GM10248 (cell line): ENCODE measurements at places on chromosomes 4 and X.
A peak's percentile ranks its signal among the peaks of the same experiment; 100 is the strongest.

DNA sequence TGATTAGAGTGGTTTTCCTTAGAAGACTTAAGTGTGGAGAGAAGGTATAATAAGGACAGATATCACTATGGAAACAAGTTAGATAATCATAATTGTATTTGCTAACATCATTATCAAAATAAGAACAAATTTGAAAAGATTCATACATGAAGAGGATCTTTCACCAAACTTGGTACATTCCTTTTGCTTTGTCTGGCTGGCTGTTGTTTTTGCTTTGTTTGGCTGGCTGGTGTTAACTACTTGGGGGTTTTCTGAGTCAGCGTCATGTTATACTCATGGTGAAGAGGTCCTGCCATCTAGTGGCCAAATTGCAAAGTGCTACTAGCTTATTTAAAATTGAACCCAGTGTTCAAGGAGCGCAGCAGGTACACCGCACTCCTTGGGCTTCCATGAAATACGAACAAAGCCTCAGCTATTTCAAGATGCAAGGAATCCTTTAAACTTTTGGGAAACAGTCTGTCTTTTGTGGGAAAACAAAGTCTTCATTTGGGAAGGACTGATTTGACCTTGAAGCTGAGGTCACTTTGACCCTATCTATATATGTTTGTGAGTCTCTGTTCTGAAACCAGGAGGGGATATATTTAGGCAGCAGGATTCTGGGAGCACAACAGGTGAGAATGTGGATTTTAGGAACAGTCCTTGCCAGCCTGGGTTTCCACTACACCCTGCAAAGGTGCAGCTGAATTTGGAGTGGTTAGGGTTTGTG, 129.7 kb downstream of the PLS3 start:
- DNase-seq, result peak; percentile 59

DNA sequence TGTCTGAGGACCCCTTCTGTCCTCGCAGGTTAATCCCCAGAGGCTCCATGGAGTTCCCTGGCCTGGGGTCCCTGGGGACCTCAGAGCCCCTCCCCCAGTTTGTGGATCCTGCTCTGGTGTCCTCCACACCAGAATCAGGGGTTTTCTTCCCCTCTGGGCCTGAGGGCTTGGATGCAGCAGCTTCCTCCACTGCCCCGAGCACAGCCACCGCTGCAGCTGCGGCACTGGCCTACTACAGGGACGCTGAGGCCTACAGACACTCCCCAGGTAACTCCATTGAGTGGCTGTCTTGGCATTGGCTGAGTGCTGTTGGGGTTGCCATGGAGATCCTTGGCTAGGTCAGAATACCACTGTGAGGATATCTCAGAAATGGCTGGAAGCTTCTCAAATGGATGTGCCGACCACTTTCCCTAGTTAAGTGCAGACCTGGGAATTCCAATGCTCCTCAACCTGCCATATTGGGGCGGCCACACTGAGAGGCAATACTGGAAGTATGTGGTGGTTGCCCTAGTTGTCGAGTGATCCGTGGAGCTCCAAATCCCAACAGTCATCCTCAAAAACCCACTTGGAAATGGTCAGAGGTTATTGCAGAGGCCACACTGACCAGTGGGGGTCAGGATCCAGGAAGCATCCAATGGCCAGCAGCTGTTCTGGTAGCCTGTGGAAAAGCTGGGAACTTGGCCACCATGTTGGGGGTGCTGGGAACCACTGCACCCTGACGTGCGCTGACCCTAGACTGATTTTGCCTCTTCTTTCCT, 4.9 kb downstream of the GATA1 start:
- no peak for DNase-seq

- DNase-seq, result no peak
Measured at GRCh38 chrX:8846266-8846665, 45.1 kb upstream of the FAM9A start.

DNA sequence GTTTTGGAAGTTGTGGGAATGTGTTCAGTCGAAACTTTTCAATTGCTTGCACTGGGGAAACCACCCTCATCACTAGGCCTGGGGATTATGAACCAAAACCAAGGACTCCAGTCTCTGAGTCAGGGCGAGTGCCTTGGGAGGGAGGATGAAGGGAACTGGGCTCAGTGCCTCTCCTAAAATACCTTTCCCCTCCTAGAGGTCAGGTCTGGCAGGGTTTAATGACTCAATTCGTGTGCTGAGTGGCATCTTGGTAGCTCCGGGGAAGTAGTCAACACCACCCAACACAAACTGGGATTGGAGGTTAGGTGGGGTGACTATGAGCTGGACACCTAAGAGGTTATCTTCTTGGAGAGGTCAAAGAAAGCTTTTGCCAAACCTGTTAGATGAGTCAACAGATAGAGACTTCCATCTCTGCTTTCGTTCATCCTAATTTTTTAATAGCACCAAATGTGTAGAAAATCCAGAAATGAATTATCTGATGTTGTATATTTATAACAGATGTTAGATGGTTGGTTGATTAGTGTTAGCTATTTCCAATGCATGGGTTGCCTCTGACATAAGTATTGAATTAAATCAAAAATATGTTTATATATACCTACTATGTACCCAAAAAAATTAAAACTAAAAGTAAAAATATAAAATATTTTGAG, 202.8 kb downstream of the SHROOM3 start:
- no peak for DNase-seq

DNA sequence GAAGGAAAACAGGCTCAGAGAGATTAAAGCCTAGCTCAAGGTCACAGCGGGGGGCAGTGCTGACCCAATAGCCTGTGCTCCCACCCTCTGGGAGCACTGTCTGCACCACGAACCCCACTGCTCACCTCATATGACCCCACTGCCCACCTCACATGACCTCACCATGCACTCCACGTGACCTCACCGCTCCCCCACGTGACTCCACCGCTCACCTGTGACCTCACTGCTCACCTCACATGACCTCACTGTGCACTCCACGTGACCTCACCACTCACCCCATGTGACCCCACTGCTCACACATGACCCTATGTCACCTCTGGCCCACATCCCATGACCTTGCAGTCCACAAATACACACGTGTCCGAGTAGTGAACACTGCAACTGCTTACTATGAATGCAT, 55.4 kb downstream of the ACOX3 start:
- DNase-seq, result no peak

GRCh38 chr4:39543034-39543433, 15.8 kb upstream of the UGDH start:
- DNase-seq, result no peak

- no peak for DNase-seq
Measured at GRCh38 chrX:153517946-153518834, 748 bp downstream of the ATP2B3 start.

DNA sequence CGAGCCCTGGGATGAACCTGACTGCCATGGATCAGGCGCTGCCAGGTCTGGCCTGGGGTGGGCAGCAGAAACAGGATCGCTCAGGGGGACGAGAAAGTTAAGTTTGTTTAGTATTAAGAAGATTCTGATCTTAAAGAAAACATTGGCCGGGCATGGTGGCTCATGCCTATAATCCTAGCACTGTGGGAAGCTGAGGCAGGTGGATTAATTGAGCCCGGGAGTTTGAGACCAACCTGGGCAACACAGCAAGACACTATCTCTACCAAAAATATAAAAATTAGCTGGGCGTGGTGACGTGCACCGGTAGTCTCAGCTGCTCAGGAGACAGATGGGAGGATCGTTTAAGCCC, 696 bp upstream of the FLNA start:
- DNase-seq, result no peak

DNA sequence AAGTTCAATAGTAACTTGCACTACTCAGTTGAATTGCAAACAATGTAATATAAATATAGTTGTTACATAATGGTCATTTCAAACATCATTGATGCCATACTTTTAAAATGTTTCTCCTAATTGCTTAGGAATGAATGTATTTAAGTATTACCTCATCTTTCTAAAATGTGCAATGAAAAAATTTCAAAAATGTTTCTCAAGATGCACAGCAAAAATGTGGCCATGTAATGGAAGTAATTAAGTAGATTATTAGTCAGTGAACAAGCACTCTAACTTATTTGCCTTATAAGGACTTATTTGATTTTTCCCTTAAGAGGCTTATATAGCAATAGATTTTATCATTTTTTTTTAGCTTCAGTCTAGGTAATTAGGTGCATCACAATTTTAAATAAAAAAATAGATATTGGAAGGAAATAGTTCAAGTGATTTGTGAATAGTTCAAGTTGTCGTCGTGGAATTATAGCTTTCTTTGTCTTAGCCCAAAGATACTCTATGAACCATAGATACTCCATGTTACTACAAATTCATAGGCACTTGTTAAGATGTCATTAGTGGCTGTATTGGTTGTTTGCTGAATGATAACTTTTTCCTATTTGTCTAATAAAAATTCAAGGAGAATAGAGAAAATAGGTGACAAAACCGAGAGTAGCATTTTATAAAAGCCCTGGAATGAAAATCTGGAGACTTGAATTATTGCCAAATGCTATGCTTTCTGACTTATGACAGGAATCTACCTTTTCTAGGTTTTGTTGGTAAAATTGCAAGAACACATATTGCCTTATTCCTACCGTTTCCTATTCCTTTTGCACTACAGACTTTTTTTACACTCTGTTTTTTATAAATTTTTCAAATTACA, 118.5 kb downstream of the TLL1 start:
- no peak for DNase-seq

GRCh38 chr4:77044461-77045150, 31.2 kb downstream of the CCNI start:
- DNase-seq, result peak; percentile 24

- no peak for DNase-seq
Measured at GRCh38 chrX:134797390-134797700, 139.1 kb upstream of the PLAC1 start.

GRCh38 chr4:57110640-57111511, 691 bp upstream of the IGFBP7 start:
- DNase-seq, result peak; percentile 23

GRCh38 chrX:20118065-20118824, 1.5 kb upstream of the MAP7D2 start:
- DNase-seq, result no peak

DNA sequence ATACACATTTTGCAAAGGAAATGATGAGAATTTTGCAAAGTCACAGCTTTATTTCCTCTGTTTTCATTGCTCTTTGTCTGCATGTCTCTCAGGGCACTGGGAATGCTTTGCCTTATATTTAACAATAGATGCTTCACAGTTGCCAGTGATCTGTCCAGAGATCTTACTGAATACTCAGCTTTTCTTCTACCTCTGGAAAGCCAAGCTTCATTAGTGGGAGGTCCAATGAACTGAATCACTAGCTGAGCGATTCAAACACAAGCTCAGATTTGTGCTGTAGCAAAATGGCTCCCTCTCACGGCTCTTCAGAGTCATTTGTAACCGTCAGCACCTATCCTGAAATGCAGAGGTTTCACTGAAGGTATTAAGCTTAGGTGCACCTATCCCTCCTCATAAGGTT, 138.9 kb downstream of the DCLK2 start:
- no peak for DNase-seq

GRCh38 chrX:108029928-108030711, 14.7 kb upstream of the VSIG1 start:
- no peak for DNase-seq

GRCh38 chr4:90328558-90328957, 201.4 kb downstream of the CCSER1 start:
- DNase-seq, result no peak

- peak; percentile 19 for DNase-seq
Measured at GRCh38 chr4:81724925-81725329, 253.2 kb upstream of the RASGEF1B start.

- DNase-seq, result no peak
Measured at GRCh38 chrX:49844611-49845010, 15.5 kb downstream of the PAGE4 start.
